ENCODE measurements at places on chromosomes 2 and 18. TPM values are rescaled to one million over a fixed set of nuclear protein-coding genes. Genes with fewer than 3 reads are reported as not detected.
A peak's percentile ranks its signal among the peaks of the same experiment; 100 is the strongest.

DNA sequence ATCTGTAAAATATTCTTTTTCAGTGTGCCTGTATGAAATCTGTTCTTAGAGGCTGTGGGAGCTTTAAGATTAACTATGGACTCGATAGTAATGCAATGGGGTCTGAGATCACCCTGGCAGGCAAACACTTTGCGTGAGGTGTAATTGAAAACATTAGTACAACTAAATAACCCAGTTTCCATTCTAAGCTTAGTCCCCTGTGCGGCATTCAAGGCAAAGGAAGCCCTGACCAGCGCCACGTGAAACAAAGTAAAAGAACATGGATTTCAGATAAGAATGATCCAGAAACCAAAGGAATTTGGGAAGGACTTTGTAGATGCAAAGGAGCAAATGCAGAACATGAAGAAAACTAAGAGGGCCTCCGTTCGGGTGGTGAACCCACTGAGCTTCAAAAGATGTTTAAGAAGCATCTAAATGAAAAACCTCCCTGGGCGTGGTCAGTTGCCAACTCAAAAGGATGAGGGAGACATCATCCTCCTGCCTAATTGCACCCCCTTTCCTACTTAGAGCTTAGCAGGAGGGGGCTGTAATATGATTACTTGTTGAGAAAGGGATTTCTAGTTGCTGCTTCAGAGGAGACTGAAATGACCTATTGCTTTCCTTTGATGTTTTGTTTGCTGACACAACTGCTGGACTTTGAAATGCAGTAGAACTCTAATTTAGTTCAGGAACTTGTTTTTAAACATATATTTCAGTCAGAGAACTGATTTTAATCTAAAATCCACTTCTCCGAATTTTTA, 7.9 kb upstream of the CETN1 start:
- no peak for DNase-seq

DNA sequence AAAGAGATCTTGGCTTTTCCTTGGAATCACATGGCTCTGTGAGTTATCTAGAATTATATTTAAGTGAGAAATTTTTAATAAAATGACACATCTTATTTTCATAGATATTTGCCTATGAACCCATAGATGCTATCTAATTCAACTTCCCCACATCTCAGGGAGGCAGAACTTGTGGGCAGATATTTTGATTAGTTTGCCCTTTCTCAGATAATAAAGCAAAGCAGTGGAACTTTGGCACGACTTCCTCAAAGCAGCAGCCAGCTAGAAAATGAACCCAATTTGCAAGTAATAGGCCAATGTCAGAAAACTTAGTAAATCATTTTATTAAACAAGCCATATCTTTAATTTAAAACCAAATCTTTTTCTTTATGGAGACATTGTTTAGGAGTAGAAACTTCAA, 32.7 kb downstream of the RAB27B start:
- no peak for DNase-seq

- DNase-seq, result peak; percentile 51
These were observed 118.3 kb downstream of the CAPN13 start for GRCh38 chr2:30688956-30689401.

DNA sequence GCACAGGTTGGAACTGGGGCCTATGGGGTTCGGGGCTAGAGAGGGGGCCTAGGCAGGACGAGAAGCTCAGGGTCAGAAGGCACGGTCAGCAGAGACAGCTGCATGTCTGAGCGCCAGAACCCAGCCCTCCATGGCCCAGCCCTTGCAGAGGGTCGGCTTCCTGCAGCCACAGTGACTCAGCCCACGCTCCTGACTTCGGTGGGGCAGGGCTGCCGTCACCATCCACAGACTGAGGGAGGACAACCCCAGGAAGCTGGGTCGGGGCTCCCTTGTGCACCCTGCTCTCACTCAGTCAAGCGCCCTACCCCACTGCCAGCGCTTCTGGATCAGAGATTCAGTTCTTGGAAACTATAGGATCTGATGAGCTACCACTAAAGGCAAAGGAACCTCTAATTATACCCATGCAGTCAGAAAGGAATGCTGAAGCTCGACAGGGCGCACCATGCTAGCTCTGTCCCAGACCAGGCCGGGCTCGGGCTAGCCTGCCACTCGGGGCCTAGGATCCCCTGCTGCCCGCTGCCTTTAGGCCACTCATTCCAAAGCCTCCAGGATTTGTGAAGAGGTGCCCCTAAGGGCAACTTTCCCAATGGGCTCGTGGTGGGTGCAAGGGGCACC, 3.0 kb downstream of the ACTR1B start:
- DNase-seq, result peak; percentile 56

GRCh38 chr2:156192468-156192867, 140.1 kb downstream of the NR4A2 start:
- no peak for DNase-seq

The SIX3 gene
- total RNA-seq, result not detected

GRCh38 chr2:156434461-156435291, 1.5 kb upstream of the GPD2 start:
- DNase-seq, result no peak

- no peak for DNase-seq
These were observed 50.0 kb downstream of the TMEM131 start for GRCh38 chr2:97945791-97946190.

GRCh38 chr2:98026927-98027522, 31.3 kb upstream of the TMEM131 start:
- DNase-seq, result no peak

GRCh38 chr18:332721-333510, 65.1 kb upstream of the THOC1 start:
- no peak for DNase-seq

The AGBL5 gene
- total RNA-seq, result 14.1 TPM

- no peak for DNase-seq
These were observed 58.3 kb downstream of the FEZ2 start for GRCh38 chr2:36539631-36540030.

DNA sequence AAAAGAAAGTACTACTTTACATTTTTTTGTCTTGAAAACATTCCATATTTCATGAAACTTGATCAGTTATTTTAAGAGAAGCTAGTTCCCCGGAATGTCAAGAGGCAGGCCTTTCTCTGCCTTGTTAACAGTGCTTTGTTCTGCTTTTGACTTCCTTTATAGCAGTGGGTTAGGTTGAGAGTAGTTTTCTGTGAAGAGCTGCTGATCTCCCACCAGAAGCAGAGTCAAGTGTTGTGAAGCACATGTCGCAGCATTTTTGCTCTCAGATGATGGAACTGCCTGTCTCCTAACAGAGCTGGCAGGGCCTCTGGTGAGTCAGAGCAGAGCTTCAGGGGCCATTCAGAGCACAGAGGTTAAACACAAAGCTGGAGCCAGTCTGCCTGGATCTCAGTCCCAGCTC, 871.8 kb downstream of the SLC4A3 start:
- DNase-seq, result no peak

DNA sequence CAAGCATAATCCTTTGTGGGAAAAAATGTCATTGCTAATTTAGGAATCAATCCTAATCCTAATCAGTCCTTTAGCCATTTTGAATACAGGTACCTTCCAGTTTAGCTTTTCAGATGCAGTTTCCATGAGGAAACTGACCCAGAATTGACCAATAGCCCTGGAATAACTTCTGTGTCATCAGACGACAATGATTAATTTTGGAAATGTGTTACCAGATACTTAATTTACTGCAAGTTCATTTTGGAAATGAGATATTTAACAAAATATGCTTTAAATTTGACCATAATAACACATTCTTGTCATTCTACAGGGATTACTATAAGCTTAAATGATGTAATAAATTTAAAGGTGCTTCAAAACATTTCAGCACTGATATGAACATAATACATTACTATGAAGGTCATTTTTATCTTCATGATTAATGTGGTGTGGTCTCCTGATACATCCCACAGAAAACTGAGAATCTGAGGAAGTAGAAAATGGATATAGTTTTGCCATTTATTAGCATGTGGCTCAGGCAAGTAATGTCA, 129.8 kb upstream of the SH3BP4 start:
- no peak for DNase-seq
